Foreskin melanocyte (primary cell): ENCODE measurements at places on chromosomes 13 and 19.
A peak's percentile ranks its signal among the peaks of the same experiment; 100 is the strongest.

DNA sequence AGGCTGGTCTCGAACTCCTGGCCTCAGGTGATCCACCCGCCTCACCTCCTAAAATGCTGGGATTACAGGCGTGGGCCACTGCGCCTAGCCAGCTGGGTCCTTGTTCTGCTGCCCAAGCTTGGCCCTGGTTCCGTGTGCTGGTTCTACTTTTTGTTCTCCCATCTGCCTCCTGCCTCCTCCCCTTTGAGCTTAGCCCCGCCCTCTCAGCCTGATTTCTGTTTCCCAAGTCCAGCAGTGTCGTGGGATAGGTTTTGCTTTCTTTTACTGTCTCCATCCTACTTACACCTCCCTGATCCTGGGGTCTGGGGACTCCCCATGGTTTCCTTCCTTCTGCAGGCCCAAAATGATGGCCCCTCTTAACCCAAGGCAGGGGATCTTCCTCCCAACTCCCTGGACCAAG, 2.4 kb downstream of the BLOC1S3 start:
- no peak for DNase-seq

- DNase-seq, result peak; percentile 43
Observed at GRCh38 chr19:54114340-54115108, 933 bp downstream of the TFPT start.

DNA sequence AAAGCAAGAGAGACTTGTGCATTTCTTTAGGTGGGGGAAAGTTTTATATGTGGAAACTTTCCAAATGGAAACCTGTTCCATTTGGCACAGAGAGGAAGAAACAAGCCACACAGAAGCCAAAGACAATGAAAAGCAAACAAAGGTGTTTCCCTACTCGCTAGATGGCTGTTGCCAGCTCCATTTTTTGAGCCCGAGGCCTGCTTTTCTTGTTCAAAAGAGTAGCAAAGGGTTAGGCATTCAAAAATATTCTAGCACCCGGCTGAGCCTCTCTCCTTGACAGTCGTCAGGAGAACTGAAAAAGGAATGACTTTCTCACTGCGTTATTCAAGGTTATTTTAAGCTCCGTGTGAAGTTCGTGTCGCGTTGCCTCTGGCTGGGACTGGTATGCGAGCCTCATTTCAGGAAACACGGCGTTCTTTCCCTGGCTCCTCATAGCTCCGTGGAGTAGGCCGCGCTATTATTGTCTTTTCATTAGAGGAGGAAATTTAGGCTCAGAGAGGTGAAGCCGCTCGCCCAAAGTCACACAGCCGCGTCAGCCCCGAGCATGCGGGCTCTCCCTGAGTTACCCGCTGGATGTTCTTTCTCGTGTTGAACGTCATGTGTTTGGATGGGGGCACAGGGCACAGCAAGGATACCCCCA, 7.6 kb downstream of the TRPM4 start:
- DNase-seq, result no peak

- DNase-seq, result no peak
Observed at GRCh38 chr19:58352760-58353671, at the start of gene A1BG. Gene A1BG (minus strand): TSS chr19:58353492. CDS start chr19:58353437, 55 bp downstream.

GRCh38 chr13:27296496-27296895, 25.9 kb downstream of the RASL11A start:
- no peak for DNase-seq

GRCh38 chr13:24922387-24922744, 158.4 kb downstream of the RNF17 start:
- no peak for DNase-seq

- DNase-seq, result no peak
Observed at GRCh38 chr19:926589-927350, 935 bp downstream of the ARID3A start.

DNA sequence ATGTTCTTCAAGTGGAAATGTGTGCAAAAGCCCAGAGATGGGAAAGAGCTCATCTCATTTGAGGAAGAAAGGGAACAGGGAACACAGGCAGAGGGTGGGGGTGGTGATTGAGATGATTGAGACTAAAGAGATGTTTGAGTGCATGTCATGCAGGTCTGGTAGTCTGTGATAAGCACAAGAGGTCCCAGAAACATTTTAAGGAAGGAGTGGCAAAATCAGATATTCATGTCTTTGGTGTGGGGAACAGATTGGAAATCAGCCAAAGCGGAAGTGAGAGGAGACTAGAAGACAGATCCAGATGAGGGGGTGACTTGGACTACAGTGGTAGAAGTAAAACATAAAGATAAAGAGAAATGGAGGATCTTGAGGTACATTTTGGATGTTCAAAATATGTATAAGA, 39.4 kb upstream of the DACH1 start:
- DNase-seq, result no peak

DNA sequence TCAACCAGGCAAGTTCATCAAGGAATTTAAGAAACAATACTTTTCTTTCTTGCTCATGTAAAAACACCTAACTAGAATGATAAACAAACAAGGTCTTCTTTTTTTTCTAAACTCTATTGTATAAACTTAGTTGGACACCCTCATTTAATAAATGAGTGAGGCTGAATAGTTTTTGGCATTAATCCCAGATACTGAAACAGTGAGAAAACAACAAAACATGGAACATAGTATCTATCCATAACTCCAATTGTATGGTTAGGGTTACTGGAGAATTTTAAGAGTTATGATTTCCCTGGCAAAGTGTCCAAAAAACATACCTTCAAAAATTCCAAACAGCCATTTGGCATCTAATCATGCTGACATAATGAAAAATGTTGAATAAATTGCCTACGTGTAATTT, 5.8 kb upstream of the POMP start:
- no peak for DNase-seq

GRCh38 chr19:54875506-54875905, 1.5 kb downstream of the FCAR start:
- no peak for DNase-seq

DNA sequence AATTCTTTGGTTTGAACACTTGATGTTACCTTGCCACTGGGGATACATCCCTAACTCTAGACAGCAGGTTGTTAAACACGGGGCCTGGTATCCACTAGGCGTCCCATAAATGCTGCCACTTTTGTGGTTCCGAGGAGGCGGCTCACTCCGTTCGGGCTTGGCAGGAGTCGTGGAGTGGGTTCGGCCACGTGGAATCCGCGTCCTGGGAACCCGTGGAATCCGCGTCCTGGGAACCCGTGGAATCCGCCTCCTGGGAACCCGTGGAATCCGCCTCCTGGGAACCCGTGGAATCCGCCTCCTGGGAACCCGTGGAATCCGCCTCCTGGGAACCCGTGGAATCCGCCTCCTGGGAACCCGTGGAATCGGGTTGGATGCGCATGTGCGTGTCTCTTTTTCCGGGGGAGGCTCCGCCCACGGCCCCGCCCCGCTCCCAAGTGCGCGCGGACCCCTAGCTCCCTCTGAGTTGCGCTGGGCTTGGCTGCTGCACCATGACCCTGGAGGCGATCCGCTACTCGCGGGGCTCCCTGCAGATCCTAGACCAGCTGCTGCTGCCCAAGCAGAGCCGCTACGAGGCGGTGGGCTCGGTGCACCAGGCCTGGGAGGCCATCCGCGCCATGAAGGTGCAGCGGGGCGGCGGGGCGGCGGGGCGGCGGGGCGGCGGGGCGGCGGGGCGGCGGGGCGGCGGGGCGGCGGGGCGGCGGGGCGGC, at the start of gene MRI1:
Gene MRI1, plus strand, starts transcription at position 422 of the 707 bp plus-strand sequence. Its CDS starts 67 bp downstream, at position 489.
- DNase-seq, result peak; percentile 48

DNA sequence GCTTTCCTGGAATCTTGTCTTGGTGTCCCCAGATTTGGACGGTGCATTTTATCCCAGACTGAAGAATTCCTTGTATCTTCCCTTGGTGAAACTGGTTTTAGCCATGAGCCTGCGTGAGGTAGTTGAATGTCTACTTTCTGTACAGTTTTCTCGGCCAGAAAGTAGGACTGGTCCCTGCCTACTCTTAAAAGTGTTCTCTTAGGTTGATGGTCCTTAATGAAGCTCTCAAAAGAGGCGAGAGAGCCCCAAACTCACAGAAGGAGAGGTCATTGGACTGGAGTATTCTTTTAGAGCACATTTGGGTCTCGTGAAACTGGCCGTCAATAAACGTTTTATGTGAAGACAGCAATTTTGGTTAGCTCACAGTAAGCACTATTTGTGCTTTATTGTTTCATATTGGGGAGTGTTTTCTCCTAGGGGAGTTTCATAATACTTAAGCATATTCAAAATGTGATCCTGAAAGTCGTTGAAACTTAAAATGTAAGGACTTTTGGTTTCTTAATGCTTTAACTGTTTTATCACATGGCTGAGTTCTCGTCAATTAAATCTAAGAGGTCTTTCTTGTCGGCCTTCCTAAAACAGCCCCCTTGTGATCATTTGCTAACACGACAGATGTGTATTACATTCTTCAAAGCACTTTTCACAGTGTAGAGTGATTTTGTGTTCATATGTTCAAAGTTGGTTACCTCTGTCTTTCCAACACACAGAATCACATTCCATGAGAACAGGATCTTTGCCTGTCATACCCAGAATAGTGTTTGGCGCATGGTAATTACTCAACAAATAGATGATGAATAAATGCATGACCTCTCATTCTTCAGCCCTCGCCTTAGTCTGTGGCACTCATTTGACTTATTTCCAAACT, 889 bp downstream of the GTF2F2 start:
- peak; percentile 56 for DNase-seq

GRCh38 chr13:113670541-113670940, 3.5 kb downstream of the GRK1 start:
- no peak for DNase-seq

- DNase-seq, result no peak
Observed at GRCh38 chr19:7099597-7099921, 30.1 kb downstream of the ZNF557 start.

- no peak for DNase-seq
Observed at GRCh38 chr19:16542910-16543472, 754 bp upstream of the CHERP start.

GRCh38 chr19:36972571-36972970, 56.4 kb downstream of the ZNF568 start:
- DNase-seq, result no peak

- DNase-seq, result no peak
Observed at GRCh38 chr19:49475995-49476880, 2.2 kb downstream of the FLT3LG start.

- no peak for DNase-seq
Observed at GRCh38 chr13:94987081-94987480, 274.7 kb upstream of the SOX21 start.

GRCh38 chr13:107961849-107962608, 253.3 kb downstream of the LIG4 start:
- no peak for DNase-seq

DNA sequence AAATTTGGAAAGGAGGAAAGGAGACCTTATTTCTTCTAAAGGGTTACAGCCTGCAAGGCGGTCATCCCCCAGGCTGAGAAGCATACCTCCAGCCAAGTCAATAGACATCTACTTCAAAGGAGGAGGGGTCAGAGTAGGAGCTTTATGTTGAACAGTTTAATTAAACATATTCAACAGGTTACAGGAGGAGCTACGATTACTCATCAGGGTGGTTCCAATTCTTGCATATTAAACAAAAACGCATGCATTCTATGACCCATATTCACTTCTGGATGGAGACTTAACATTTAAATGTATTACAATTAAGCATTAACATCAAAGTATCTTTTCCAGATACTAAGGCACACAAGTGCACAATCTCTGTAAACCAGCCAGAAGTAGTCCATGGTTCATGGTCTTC, 1955.0 kb downstream of the PCDH9 start:
- DNase-seq, result no peak

- no peak for DNase-seq
Observed at GRCh38 chr13:70408865-70409264, 300.6 kb upstream of the KLHL1 start.

DNA sequence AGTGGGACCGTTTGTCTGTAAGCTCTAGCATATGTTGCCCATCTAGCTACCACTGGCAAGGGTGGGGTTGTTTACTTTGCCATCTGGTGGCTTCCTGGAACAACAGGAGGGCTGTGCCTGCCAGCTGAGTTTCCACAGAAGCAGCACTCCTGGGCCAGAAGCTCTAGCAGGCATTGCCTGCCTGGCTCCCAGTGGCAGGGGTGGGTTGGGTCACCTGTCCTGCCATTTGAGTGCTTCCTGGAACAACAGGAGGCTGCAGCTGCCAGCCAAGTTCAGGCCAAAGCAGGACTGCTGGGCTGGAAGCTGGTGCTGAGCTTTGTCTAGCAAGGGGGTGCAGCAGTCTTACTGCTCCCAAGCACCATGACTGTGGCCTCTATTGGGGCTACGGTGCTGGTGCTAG, 239.7 kb downstream of the MTUS2 start:
- DNase-seq, result no peak

- no peak for DNase-seq
Observed at GRCh38 chr13:74907788-74908187, 574.2 kb downstream of the TBC1D4 start.

DNA sequence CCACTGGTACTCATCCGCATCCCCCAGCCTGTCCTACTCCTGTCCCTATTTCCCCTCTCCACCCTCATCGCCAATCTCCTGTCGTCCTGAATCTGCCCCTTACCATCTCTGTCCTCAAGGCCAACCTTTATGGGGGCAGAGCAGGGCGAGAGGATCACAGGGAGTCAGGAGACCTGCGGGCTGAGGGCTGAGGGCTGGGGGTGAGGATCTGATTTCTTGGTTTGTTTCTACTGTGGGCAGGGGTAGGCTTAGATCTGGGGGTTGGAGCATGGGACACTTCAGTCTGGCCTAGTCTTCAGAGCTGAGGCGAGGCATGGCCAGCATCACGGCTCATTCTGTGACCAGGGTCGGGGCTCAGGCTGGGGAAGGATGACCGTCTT, 16.5 kb upstream of the ERCC1 start:
- DNase-seq, result no peak

DNA sequence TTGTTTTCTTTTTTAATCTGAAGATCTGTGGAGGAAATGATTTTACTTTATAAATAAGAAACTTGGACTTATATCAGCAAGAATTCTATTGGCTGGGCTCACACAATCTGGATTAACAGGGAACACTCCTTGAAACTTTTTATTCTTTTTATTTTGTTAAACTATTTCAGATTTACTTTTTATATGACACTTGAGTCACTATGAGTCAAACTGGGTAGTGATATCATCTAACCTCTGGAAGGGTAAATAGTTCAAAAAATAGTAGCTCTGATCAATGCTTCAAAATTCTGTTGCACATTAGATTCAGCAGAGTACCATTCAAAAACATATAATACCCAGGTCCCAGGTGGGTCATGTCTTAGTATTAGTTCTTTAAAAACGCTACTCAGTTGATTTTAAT, 55.1 kb upstream of the NBEA start:
- no peak for DNase-seq

DNA sequence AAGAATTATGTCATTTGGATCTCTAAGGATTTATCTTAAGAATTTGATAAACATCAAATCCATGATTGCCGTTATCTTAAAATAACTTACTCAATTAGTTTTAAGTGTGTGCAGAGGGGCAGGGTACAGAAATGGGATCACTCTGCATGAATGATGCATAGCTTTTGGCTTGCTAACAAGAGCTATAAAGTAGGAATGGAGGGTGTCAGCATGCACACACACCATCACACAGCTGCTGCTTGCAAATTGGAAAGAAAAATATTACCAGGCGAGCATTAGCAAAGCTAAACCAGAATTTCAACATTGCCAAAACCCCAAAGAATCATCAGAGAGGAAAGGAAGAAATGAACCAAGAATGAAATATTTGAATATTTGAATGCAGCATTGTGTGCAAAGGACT, 580.6 kb downstream of the LMO7 start:
- no peak for DNase-seq

- DNase-seq, result peak; percentile 42
Observed at GRCh38 chr19:34430738-34431625, 2.8 kb downstream of the UBA2 start.
